ENCODE measurements at places on chromosomes 7 and 10.

GRCh38 chr10:58972576-58973234 lies 203.7 kb upstream of the PHYHIPL start:
- DNase-seq: no peak

DNA sequence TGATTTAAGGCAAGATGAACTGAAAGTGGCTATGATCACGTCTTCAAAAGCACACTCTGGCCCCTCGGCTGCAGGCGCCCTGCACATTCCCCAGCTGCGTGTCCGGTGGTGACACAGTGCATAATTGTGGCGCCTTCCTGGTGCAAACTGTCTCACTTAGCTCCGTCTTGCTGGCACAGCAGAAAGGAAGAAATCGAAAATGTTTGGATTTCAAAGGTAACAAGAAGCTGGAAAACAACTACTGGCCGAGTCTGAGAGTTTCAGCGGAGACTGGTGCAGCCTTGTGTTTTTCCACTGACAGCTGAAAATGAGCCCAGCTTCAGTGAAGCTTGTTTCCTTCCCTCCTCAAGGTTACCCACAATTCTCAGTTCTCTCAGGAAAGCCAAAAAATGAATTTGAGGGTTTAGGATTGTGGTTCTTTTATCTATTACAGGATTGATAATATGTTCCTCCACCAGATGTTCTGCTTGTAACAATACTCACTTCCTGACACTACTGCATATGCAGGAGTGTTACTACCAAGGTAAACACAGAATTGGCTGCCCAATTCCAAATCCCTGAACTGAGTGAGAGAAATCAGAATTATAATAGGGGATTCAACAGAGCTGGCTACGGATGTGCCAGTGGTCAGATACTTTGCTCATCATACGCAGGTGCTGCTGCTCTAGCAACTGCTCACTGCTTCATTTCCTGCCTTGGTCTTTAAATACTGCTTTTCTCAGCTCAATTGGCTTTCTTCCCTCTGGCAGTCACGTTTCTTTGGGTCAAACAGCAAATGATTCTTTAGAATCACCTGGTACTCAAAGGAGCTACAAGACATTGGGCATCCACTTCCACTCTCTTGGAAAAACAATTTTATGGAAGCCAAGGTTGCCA lies 63.7 kb downstream of the TRUB1 start:
- no peak for DNase-seq

DNA sequence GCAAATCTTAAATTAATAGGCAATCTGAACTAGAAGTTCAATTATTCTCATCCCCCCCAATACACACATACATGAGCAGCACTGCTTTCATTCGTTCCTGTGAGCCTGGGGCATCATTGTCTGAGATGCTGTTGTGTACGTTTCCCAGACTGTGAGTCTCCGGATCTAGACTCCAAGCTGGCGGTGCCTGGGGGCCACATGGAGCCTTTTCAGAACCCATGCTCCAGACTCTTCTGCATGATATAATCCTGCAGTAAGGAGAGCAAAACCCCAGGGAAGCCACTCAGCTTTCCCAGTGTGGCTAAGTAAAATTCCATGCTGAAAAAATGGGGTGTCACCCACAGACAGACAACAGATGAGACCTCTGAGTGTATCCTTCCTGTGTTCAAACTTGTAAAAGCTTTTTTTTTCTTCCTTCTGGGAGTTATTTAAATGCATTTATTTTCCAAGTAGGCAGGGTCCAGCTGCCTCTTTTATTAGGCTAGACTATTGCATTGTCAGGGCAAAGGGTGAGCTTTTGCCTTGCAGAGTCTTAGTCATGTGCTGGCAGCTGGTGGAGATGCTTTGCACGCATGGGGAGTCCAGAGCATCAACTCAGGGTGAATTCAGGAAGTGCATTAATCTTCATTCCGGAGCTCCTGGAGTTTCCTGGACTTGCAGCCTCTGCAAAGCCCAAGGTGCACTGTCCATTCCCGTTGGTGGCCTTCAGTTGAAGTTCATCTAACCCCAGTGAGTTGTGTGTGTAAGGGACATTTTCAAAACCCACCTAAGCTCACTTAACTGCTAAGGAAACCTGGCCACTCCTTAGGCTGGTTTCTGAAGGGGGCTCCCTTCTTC lies 185.7 kb upstream of the ADO start:
- DNase-seq: no peak

DNA sequence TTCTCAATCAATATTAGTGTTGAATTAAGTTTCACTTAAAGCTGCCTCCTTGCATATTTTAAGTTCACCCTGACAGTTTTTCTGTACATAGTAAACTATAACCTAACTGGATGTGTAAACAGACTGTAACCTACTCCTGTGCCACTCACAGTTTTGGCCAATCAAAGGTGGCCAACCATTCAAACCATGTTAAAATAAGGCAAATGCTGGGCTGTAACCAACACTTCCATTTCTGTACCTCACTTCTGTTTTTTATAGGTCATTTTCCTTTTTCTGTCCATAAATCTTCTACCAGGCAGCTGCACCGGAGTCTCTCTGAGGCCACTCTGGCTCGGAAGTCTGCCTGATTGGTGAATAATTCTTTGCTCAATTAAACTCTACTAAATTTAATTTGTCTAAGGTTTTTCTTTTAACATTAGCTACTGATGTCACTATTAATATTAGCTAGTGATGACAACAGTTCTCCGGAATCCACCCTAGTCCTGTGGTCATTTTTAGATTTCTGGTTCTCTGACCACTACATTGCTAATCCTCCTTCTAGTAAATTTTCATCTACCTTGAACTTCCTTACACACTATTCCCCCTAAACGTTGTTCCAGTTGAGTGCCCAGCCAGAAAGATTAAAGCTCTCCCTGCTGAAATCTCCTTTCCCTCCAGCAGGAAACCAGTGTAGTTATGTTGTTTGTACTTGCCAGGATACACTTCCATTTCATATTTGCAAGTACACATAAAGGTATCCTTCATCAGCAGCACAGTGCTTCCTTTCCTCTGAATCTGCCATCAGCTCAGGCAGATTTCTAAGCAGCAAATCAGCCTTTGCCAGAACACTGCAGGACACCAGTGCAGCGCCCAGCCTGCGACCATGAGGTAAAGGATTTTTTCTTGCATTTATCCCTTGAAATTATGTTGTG lies 18.6 kb upstream of the IFIT2 start:
- no peak for DNase-seq

DNA sequence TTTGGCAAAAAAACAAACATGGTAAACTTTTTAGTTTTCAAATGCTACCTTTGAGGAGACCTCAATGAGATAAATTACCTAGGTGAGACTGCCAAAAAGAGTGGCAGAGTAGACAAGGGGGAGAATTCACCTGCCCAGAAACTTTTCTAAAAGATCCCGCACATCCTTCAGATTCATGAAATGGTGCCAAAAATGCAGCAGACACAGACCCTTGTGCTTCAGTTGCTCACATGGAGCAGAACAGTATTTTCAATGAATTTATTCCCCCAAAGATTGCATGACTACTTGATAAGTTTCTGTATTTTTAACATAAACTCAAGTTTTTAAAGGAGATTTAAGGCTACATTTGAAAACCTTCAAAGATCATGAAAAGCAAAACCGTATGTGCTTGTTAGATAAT lies 270.0 kb downstream of the TRIL start:
- DNase-seq: no peak

DNA sequence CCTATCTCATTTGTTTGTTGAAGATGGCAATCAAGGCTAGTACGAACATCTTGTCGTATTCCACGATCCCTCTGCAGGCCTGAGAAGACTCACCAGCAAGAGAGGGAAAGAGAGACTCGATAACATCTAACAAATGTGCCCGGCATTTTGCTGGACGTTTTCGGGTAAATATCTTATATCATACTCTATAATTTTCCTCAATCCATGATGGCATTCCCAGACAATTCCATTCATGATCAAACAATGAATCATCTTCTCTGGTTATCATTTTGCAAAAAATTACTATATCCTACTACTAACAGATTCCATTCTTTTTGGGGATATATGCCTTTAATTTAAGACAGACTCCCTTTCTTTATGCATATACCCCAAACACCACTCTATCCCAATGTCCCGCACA lies 118.1 kb downstream of the TYW1B start:
- no peak for DNase-seq

DNA sequence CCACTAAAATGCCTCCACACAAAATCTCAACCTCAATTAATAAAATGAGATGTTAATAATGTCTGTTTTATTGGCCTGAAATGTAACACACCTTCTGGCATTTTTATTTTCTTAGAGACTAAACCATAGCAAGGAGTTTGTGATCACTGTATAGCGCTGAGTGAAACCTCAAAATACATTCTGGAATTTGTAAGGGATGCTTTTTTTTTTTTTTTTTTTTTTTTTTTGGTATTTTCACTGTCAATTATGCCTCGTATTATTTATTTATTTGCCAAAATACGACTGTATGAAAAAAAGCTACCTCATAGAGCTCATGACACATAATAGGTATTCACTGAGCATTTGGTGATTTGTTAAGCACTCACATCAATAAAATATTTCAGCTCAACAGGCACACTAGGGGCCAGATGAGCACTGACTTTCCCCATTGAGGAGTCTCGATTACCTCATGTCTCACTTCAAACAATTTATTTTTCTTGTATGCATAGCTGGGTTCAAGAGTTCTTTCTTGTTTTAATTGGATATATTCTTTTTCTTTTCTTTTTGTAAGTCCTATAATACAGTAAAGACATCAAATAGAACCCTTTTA lies 36.5 kb downstream of the SEMA3C start:
- DNase-seq: no peak

GRCh38 chr10:106815427-106816043 lies 349.0 kb downstream of the SORCS1 start:
- no peak for DNase-seq

- DNase-seq: no peak
Measured at GRCh38 chr10:58016614-58017013, 251.1 kb downstream of the IPMK start.

DNA sequence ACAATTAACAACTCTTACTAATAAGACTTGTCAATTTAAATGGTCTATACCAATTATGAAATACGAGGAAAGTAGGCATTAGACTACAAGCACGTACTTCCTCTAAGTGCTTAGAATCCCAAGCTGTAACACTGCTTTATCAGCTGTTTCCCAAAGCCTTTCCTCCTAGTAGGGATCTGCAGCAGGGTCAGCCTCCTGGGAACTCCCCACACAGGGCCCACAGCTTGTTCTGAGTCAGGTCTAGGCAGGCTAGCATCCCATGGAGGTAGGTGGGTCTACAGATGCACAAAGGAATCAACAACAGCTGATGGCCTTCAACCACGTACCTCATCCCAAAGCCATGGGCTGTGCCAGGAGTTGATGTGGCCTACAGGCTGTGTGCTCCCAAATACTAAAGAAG lies 14.7 kb downstream of the MMS19 start:
- DNase-seq: no peak

GRCh38 chr10:127408733-127409132 lies 140.4 kb upstream of the NPS start:
- DNase-seq: no peak

DNA sequence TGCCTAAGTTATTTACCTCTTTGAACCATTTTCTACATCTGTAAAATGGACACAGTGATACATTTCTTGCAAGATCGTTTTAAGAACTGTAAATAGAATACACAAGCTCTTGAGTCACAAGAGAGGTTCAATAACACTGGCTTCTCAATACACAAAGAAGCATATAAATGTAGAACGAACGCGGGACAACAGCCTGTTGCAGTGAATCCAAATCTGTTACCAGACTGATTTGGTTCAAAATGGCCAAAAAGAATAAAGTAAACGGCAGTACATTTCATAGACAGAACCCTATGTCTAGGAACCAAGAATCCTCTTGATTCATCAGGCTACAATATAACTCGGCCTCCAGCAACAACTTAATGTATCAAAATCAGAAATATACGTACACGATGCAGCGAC lies 701 bp downstream of the MTPAP start:
- DNase-seq: no peak

DNA sequence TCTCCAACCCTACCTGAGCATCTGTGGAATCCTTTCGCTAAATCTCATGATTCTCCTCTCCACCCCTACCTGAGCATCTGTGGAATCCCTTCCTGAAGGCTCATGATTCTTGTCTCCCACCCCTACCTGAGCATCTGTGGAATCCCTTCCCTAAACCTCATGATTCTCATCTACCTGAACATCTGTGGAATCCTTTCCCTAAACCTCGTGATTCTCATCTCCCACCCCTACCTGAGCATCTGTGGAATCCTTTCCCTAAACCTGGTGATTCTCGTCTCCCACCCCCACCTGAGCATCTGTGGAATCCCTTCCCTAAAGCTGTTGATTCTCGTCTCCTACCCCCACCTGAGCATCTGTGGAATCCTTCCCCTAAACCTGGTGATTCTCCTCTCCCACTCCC lies 342.0 kb downstream of the SDK1 start:
- no peak for DNase-seq

GRCh38 chr10:63115732-63116383 lies 17.3 kb upstream of the NRBF2 start:
- peak; percentile 54 for DNase-seq

DNA sequence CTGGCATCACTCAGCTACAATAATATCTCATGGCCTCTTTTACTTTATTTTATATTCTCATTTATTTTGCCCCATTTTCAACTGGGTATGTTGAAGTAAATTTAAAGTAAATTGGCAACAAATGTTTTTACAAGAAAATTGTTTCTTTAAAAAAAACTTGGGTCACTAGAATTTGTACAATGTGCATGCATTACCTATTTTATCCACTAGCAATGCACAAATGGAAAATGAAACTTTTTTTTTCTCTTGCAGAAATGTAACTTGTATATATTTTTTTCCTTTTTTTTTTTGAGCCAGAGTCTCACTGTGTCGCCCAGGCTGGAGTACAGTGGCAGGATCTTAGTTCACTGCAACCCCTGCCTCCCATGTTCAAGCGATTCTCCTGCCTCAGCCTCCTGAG lies 10.3 kb upstream of the H2AZ2 start:
- DNase-seq: no peak

DNA sequence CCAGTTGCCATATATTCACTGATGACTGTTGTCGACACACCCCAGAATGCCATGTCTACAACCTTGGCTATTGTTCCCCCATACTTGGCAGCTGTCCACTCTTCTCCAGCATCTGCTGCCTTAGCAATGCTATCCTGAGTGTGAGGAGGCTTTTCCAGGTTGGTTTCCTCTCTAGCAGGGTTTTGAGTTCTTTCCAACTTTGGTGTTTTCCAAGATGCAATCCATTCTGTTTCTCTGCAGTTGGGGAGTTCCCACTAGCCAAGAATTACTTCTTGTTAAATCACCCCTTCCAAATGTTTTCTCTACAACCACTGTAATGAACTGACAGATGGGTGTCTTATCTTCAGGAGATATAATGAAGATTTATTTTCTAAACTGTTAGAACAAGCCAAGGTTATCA lies 617.4 kb downstream of the CCSER2 start:
- DNase-seq: no peak

GRCh38 chr7:11830582-11831155 lies 1.3 kb downstream of the THSD7A start:
- peak; percentile 19 for DNase-seq

All from frontal cortex (tissue), 4 donors.